ENCODE measurements at places on chromosomes 12 and 14.

- no peak for DNase-seq
Observed at GRCh38 chr12:90030726-90031125, 322.1 kb upstream of the ATP2B1 start.

GRCh38 chr14:40371011-40371410 is 938.8 kb upstream of the FBXO33 start:
- no peak for DNase-seq

DNA sequence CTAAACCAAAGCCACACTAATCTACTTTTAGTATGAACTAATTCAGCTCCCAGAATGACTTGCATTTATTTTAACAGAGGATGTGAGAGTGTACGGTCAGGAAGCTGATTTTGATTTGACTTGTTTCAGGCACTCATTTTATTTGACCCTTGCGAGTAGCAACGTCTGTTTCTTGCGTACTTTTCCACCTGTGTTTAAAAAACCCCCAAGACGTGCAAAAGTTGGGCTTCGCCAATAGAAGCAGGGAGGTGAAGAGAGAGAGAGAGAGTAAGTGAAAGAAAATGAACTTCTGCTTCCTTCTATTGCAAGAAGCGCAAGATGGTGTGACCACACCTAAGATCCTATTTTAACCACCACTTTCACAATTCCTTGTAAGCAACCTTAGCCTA is 6.7 kb upstream of the SLC15A4 start:
- no peak for DNase-seq

DNA sequence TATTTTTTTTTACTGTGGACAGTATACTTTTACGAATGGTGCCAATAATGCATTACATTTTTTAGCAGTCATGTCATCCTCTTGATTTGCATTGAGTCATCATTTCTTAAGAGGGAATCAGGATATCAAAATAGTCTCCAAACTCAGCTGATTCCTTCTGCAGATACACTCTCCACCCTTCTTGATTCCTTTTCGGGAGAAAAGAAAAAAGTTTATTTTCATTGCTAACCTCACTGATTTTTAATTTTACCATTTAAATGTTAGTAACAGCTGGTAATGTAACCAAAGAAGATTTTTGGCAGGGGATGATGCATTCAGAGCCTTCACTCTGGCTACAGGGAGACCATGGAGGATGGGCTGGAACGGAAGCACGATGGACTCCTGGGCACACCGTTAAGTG is 47.5 kb downstream of the MRPL42 start:
- no peak for DNase-seq

- DNase-seq = peak; percentile 68
Observed at GRCh38 chr12:21695986-21696385, 38.3 kb upstream of the LDHB start.

DNA sequence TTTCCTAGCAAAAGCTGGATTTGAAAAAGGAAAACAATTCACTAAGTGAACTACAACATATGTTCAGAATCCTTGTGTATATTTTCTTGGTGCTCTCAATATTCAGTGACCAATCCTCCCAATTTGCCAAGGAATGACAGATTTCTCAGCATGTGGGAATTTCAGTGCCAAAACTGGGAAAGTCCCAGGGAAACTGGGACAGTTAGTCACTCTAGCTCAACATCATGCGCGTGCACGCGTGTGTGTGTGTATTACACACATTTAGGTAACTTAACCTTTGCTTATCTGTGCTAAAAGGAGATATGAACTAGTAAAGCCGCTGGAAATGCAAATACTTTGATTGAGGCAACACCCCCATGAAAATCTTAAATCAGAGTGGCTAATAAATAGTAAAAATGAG is 26.1 kb upstream of the SLC6A13 start:
- no peak for DNase-seq

DNA sequence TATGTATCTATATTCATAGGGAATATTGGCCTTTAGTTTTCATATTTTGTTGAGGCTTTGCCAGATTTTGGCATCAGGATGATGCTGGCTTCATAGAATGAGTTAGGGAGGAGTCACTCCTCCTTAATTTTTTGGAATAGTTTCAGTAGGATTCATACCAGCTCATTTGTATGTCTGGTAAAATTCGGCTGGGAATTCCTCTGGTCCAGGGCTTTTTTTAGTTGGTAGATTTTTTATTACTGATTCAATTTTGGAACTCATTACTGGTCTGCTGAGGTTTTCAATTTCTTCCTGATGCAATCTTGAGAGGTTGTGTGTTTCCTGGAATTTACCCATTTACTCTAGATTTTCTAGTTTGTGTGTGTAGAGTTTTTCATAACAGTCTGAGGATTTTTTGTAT is 175.2 kb downstream of the EPS8 start:
- no peak for DNase-seq

GRCh38 chr14:26887847-26888246 is 290.0 kb upstream of the NOVA1 start:
- no peak for DNase-seq

DNA sequence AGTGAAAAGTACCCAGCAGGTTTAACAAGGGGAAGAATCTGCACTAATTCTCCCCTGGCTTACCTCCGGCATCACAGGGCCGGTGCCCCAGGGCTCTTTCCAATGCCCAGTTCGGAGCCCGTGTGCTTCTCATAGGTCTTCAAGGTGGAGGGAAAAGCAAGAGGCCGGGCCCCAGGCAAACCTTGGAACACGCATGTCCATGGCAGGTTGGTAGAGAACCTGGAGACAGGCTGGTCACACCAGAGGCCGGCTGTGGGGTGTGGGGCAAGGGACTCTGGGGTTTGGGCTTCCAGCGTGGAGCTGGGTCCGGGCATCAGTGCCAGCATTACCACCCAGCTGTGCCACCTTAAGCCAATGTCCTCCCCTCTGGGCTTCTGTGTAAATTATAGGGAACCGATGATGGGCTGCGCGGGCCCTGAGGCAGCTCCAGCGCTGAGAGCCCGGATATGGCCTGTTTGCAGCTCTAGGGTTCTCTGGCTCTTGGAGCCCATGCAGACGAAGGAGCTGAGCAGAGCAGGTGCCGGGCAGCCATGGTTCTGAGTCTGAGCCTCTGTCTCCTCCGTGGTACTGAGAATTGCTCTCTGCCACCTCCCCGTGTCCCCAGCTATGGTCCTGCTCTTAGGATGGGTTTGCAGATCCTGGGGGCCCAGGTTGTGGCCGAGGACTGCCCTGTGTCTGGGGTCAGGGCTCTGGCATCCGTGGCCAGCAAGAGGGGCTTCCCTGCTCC is 197.0 kb upstream of the C14orf180 start:
- peak; percentile 1 for DNase-seq

DNA sequence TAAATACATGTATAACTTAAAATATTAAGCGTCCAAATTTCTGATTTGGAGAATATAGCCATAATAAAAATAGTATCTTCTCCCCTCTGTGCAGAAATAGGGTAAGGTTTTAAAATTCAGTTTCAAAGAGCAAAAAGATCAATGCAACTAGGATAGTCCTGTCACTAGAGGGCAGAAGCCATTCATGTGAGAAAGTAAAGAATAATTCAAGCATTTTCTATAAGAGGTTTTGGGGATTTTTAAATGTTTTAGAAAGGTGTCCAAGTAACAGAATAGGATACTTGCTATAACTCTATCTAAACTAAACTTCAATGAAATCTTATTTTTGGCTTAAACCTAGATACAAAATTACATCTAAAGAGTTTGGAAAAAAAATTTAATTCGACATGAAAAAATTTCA is 50.3 kb downstream of the ADAMTS20 start:
- no peak for DNase-seq

DNA sequence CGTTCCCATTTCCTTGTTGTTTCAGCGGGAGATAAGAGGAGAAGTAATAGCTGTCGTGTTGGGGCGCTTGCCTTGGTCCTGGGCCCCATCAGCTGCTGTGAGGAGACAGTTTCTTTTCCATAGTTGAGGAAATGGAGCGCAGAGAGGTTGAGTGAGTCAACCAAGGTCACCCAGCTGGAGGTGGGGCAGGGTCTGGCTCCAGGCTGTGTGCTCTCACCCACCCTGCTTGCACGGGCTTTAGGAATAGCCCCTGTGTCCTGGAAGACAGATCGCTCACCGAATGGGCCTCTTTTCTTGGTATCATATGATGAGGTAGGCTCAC is 165.7 kb upstream of the RTL1 start:
- DNase-seq = peak; percentile 4

GRCh38 chr14:89719366-89720075 is 235.0 kb downstream of the EFCAB11 start:
- no peak for DNase-seq

GRCh38 chr12:111467857-111468241 is 62.1 kb downstream of the SH2B3 start:
- DNase-seq = no peak

- peak; percentile 63 for DNase-seq
Observed at GRCh38 chr14:71725922-71726579, 206.2 kb upstream of the RGS6 start.

DNA sequence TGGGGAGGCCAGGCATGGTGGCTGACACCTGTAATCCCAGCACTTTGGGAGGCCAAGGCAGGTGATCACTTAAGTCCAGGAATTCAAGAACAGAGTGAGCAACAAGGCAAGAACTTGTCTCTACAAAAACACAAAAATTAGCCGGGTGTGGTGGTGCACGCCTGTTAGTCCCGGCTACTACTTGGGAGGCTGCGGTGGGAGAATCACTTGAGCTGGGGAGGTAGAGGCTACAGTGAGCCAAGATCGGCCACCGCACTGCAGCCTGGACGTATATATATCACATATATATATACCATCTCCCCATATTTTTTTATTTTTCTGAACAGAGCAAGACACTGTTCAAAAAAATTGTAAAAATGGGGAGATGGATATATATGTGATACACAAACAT is 19.5 kb downstream of the CKAP4 start:
- DNase-seq = no peak

- no peak for DNase-seq
Observed at GRCh38 chr12:44708218-44708617, 167.9 kb downstream of the NELL2 start.

DNA sequence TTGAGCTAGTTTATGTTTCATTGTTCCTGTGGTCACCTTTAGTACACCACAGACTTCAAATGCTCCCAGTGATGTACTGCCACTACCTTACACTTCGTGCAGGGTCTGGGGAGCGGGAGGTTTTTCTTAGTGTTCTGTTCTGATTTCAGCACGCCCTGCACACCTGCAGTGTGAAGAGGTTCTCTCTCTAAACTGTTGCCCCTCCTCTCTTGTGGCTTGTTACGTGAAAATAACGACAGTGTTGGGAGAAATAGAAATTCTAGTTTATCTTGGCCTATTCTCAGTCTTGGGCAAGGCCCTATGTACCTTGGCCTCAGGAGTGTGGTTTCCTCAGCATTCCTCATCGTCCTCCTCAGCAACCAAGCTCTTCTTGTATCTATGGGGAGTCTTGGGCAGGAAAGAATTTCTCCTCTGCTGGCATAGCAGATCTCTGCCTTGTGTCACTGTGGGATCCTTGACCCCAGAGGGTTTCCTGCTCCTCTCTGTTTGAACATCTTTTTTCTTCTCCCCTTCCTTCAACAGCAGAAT is 48.6 kb downstream of the EIF2S3B start:
- DNase-seq = no peak

- no peak for DNase-seq
Observed at GRCh38 chr12:131242741-131243496, 289.2 kb downstream of the ADGRD1 start.

DNA sequence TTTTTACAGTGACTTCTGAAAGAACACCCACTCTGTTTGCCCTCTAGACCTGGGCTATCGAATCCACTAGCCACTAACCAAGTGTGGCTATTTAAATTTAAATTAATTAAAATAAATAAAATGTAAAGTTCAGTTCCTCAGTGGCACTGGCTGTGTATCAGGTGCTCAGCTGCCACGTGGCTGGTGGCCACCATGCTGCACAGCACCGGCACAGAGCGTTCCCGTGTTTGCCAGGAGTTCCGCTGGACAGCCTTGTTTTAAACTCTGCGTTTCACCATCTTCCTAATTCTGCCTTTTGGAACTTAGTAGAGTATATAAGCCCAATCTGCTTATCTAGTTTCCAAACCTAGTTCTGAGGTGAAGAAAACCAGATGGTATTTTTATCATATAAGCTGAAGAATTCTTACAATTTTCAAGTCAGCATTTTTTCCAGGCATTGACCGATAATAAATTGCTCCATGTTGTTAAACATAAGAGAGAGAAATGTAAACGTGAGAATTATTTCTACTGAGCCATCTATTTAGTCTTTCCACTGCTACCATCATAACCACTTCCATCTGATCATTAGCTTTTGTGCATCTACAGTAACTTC is 339.0 kb downstream of the CACNA1C start:
- no peak for DNase-seq

- no peak for DNase-seq
Observed at GRCh38 chr14:97315790-97316189, 518.6 kb downstream of the VRK1 start.

GRCh38 chr14:44652640-44653039 is 145.6 kb upstream of the FSCB start:
- DNase-seq = no peak

DNA sequence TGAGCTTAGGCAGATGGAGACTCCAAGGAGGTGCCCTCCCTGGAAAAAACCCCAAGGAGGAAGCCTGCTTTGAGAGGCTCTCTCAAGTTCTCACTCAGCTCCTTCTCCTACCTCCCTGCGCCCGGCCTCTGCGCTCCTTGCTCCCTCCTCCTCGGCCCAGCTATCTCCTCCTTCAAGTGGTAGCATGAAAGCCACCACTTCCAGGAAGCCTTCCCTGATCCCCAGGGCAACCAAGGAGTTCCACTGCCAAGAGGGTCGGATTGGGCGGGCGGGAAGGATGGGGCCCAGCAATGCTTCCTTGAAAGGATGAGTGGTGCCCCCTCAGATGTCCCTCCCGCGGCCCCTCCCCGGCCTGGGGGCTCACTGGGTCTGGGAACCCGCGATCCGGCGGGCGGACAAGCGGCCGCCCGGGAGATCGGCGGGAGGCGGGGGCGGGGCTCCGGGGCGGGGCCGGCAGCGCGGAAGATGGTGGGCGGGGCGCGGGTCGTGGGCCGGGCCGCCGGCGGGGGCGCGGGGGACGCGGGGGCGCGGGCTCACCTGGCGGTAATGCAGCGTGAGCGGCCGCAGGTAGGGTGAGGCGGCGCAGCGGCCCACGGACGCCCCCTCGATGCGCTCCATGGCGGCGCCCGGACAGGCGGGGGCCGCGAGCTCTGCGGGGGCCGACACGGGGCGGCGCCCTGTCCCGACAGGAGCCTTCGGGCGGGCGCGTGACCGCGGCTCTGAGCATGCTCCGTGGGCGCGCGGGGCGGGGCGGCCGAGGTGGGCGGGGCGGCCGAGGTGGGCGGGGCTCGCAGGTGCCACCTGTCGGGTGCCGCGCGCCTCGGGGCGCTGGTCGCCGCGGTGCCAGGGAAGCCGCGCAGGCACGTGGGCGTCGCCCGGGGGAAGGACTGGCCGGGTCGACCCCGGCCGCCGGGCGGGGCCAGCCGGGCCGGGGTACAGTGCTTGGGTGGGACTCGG is at the start of gene NUDT14:
Gene NUDT14, minus strand, starts transcription at position 721 of the 957 bp plus-strand sequence. Its CDS starts 103 bp downstream, at position 618.
- DNase-seq = no peak

- no peak for DNase-seq
Observed at GRCh38 chr12:81166790-81167189, 88.9 kb downstream of the ACSS3 start.

GRCh38 chr12:1603269-1603993 is 9.1 kb upstream of the FBXL14 start:
- no peak for DNase-seq

GRCh38 chr14:61152851-61153364 is 128.2 kb downstream of the TMEM30B start:
- DNase-seq = no peak
